ENCODE measurements at places on chromosomes 4 and X.

DNA sequence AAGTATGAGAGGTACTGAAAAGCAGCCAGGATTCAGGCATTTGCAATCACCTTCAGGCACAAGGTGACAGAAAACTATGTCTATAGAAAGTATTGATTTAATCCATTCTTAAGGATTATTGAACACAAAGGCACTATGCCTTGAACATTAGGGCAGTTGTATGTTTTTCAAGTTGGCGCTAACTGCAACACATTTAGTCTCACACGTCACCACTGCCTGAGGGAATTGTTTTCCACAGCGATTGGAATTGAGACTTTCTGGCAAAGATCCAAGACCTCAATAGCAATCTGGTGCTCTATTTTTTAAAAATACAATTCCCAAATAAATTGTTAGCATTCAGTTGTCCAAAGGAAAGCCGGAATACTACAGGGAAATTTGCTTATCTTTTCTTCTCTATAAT lies 52.7 kb upstream of the FTHL17 start:
- DNase-seq = no peak

GRCh38 chr4:7857238-7857701 lies 82.4 kb downstream of the AFAP1 start:
- peak; percentile 72 for DNase-seq

DNA sequence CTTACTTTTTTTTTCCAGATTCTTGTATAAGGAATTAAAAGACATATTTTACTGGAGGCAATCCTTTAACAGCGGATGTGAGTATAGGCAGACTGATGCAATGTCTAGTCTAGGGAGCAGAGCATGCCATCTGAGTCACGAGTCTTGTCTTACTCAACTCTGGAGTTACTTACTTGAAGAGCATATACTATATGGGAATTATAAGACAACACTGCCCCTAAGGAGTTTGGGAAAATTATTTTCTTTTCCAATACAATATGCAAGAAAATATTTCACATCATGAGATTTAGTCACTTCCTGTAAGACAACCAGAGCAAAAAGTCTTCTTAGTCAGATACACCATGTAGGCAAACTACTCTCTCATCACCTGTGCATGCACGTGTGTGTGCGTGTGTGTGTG lies 537.3 kb upstream of the FTHL17 start:
- DNase-seq = no peak

DNA sequence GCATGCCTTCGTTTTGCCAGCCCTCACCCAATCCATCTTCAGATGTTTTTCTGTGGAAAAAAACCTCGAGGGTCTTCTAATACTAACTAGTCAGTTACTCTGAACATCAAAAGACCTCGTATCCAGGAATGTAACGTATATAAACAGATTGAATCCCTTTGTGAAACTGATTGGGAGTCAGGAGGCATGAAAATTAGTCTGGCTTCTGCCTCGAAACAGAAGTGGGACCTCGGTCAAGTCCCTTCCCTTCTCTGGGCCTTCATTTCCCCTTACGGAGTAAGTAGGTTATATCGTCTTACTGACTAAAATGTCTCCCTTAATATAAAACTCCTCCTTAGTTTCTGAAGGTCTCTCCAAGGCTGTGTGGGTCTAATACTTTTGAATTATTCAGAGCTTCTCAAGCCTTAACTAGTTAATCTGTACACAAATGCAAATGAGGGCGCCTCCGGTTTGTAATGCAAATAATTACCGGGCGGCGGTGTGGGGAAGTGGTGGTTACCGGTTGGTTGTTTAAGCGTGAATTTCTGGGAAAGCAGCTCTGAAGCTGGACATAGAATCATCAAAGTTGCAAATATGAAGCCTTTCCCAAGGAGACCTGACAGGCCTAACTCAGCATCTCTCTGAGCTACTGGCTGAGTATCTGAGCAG lies 11.4 kb upstream of the NKRF start:
- no peak for DNase-seq

DNA sequence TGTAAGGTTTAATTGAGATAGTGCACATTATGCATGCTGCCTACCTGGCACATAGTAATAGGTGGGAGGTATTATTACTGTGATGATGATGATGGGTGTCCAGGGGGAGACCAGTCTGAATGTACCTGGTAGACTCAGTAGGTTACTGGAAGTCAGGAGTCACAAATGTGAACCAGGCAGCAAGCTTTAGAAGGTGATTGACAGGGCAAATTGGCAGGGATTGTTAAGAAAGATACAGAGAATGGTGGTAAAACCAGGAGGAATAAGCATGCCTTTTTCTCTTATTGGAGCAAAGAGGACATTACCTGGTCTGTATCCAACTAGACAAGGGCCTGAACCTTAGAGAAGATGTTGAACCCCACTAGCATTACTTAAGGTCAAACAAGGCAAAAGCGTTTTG lies 108.1 kb downstream of the ANXA3 start:
- no peak for DNase-seq

DNA sequence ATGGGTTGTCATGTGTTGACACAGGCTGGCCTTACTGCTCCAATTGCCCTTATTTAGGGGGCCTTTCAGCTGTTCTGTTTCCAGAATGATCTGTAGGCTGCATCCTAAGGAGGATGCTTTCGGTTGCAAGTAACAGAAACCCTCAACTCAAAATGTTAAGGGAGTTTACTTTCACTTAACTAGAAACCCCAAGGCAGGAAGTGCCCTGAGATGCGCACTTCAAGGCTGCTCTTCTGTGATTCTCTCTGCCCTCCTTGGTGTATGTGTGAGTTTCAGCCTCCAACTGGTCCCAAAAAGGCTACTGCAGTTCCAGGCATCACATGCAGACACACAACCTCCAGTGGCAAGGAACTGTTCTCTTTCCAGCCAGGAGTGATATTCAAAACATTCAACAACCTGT lies 97.3 kb upstream of the ATP6AP2 start:
- DNase-seq = no peak

GRCh38 chrX:151970661-151971060 lies 3.8 kb downstream of the GABRE start:
- DNase-seq = no peak

DNA sequence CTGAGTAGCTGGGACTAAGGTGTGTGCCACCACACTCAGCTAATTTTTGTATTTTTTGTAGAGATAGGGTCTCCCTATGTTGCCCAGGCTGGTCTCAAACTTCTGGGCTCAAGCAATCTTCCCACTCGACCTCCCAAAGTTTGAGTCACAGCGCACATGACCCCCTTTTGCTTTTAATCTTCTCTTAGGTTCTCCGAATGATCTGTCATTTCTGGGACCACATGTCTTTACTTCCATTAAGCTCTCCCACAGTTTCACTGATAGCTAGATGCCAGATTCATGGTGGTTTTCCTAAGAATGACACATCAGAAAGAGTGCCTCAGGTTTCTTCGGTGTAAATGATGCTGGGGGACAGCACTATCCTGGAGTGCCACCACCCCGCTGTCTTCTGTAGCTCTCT lies 17.9 kb downstream of the PRKX start:
- DNase-seq = no peak

- no peak for DNase-seq
Measured at GRCh38 chrX:150546711-150547153, 21.7 kb upstream of the MTM1 start.

- no peak for DNase-seq
Measured at GRCh38 chr4:183855323-183856190, 49.5 kb upstream of the STOX2 start.

- no peak for DNase-seq
Measured at GRCh38 chrX:38336538-38337240, 9.4 kb upstream of the RPGR start.

GRCh38 chr4:152281822-152282221 lies 254.1 kb downstream of the FBXW7 start:
- DNase-seq = no peak

DNA sequence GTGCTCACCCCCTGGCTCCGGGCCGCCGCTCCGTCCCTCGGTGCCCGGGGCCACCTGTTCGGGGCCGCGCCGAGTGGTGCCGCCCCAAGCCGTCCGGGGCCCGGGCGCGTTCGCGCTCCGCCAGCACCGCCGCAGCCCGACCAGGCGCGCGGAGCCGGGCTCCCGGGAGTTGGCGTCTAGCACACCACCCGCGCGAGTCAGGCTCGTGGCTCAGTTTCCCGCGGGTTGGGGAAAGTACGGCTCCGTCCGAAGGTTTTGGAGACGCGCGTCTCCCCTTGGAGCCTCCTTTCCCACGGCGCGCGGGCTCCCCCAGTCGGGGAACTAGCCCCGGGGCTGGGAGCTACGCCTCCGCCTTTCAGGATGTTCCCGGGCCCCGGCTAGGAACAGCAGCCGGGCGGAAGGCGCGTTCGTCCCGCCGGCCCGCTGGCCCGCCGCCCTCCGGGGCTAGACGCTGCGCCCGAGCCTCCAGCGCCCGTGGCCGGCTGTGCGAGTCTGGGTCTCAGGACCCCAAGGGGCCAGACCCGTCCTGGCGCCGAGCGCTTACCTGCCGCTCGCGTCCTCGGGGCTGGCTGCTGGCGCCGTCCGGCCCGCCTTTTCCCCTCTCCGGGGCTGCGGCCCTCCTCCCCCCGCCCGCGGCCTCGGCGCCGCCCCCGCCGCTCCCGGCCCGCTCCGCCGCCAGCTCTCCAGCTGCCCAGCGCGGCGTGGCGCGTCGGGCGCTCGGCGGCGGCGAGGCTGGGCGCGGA lies at the start of gene ADGRG2:
ADGRG2 (minus strand) TSS at position 571 of the 743 bp plus-strand sequence. CDS start 53,634 bp downstream, outside the sequence.
- DNase-seq = peak; percentile 38

DNA sequence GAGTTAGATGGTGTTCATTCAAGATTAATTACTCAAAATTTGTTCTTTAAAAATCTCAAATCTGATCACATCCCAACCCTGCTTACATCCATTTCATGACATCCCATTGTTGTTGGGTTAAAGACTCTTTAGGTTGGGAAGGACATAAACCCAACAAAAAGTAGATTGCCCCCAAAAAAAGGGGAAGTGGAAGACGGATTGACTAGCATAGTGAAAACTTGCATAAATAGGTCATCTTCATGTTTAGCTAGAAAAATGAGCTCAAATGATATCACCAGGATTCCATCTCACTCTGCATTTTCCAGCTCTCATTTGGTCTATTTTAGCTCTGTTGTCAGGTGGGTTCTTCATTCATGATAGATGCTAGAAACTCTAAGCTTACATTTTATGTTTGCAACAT lies 18.5 kb upstream of the TET2 start:
- no peak for DNase-seq

GRCh38 chr4:5100986-5101385 lies 49.7 kb downstream of the STK32B start:
- DNase-seq = no peak

- no peak for DNase-seq
Measured at GRCh38 chr4:114335339-114335738, 263.3 kb upstream of the UGT8 start.

GRCh38 chr4:184857441-184858121 lies 31.8 kb upstream of the ACSL1 start:
- DNase-seq = no peak

GRCh38 chr4:121455285-121455684 lies 74.5 kb upstream of the QRFPR start:
- no peak for DNase-seq

Measured in hindlimb muscle (tissue), 1 donor.